ENCODE measurements at places on chromosomes 3 and 15.

GRCh38 chr3:136657526-136657925 lies 94.7 kb downstream of the STAG1 start:
- no peak for DNase-seq

- DNase-seq = no peak
Observed at GRCh38 chr3:12266038-12266437, 22.8 kb upstream of the PPARG start.

- no peak for DNase-seq
Observed at GRCh38 chr3:42546691-42547213, 35.0 kb downstream of the SEC22C start.

DNA sequence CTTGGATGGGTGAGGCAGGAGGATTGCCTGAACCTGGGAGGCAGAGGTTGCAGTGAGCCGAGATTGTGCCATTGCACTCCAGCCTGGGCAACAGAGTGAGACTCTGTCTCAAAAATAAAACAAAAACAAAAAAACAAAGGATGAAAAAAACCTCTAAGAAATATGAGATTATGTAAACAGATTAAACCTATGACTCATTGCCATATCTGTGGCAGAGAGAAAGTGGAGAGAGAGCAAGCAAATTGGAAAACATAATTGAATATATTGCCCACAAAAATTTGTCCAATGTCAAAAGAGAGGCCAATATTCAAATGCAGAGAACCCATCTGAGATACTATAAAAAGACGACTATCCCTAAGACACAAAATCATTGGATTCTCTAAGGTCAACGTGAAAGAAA lies 1106.0 kb downstream of the OTOL1 start:
- DNase-seq = no peak

DNA sequence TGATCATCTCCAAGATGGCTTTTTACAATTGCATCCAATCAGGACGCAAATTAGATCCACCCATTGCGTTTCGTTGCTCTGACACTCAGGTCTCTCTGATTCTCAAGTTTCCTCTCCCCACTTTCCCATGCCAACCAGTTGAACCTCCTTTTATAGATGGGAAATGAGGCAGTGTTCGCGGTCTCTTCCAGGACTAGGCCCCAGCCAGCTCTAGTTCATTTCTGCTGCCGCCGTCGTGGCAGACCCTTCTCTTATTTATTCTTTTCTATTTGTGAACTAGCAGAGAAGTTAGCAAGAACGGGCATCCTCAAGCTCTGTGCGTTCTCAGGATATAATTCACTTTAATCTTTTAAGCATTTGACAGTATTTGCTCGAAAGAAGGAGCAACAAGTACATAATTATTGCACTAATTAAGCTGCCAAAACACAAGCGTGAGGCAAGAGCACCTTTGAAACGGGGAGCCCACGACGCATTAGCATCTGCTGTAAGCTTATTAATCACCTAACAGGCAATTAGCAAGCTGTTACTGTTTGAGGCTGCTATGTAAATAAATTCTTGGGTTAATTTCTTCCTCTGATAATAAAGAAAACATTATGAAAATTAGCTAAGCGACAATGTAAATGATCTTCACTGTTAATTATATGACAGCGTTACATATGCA lies 246.4 kb upstream of the TLE3 start:
- DNase-seq = no peak

GRCh38 chr3:58249358-58250092 lies 11.9 kb downstream of the ABHD6 start:
- no peak for DNase-seq

DNA sequence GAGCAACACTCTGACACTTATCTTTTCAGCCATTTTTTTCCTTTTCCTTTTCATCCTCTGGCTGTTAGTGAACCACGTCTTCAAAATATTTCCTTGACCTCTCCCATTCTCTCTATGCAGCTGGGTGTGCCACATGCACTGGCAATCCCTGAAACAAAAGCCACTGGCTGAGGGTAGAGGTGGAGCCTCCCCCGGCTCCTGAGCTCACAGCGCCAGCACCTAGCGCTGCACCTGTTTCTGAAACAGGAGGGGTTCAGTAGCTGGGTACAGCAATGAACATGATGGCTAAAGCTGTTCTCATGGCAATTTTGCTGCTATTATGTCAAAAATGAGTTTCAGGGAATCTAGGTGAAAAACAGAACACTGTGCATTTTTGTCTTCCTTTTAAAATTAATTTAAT lies 314.7 kb upstream of the ATP10A start:
- no peak for DNase-seq

- no peak for DNase-seq
Observed at GRCh38 chr15:64883100-64883581, 28.6 kb upstream of the ANKDD1A start.

All from head of caudate nucleus (tissue), 42 donors.